ENCODE measurements at places on chromosomes 3 and 15. TPM values are rescaled to one million over a fixed set of nuclear protein-coding genes. Genes with fewer than 3 reads are reported as not detected.

DNA sequence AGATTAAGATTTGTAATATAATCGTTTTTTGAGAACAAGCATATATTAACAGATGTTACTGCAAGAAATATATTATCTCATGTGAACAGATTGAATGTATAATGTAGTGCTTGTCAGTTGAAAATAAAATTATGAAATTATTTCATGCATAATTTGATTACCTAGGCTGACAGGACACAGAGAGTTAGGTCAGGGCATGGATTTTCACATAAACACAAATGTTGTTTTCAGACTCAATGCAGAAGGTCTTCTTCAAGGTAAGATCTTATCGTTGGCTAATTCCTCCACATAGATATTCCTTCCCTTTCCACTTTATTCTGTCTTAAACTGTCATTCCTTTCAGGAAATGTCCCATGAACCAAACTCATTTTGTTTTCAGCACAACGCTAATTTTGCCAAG lies 20.1 kb upstream of the TM4SF1 start:
- no peaks in the 10 kb centered on the region for H3K27me3 ChIP-seq
- H3K4me1 ChIP-seq = peaks cover 50% of the 10 kb centered on the region
- DNase-seq = no peak
- H3K27ac ChIP-seq = no peak overlapping the region

DNA sequence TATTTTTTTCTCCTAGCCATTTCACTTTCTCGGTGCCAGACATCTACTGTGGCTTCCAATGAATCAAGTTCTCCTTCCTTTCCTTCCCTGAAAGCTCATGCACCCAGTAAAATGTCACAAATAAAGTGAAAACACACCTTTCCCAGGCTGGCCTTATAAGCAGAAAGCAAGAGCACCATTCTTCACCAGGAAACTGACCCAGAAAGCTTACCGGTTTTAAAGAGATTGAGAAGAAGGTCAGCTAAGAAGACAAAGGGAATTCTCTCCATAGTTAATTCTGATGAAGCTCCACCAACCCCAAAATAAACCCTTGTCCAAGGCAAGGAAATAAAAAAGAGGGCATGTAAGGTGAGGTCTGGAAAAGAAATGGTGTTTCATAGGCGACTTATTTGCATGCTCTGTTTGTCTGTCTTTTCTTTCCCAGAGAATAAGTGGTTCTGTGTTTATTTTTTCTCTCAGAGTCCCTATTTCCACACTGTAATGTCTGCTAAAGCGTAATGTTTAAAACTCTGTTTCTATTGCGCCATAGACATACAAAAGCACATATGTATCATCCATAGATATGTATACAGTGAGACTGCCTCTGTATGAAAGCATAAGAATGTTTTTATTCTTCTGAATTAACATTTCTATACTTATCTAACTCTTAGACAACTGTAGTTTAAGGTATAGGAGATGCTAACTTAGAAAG lies 2.8 kb downstream of the LSAMP start:
- H3K4me1 ChIP-seq = no peaks in the 10 kb centered on the region
- no peaks in the 10 kb centered on the region for H3K27me3 ChIP-seq
- H3K4me3 ChIP-seq = no peak overlapping the region

GRCh38 chr15:27422997-27423396 lies 452.0 kb downstream of the GABRG3 start:
- H3K4me1 ChIP-seq = no peaks in the 10 kb centered on the region
- H3K27ac ChIP-seq = no peak overlapping the region
- no peaks in the 10 kb centered on the region for H3K36me3 ChIP-seq
- H3K4me3 ChIP-seq = no peak overlapping the region

DNA sequence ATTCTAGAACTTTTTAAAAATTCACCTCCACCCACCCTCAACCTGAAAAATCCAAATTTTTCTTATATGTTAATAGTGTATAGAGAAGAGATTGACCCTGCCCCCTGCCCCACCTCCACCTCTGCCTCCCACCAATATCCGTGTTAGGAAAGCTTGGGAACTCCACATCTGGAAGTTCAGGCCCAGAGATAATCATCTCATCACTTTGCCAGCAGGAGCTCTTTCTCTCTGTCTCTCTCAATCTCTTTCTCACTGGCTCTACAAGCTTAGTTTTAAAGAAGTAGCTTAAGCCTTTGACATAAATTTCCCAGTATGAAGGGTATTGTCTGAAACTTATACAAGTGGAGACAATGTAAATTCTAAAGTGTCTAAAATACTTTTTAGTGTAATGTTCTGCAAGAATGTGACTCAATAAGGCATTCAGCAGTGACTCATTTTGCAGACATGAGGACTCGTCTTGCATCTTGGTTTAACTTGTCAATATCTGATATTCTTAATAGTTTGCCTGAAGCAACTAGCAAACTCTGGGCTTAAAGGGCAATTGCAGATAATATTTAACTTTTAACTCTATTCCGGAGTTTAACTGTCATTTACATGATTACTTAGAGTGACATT lies 299.8 kb upstream of the EPHA3 start:
- no peaks in the 10 kb centered on the region for H3K4me1 ChIP-seq
- H3K4me3 ChIP-seq = no peak overlapping the region
- DNase-seq = no peak
- no peaks in the 10 kb centered on the region for H3K27me3 ChIP-seq
- H3K36me3 ChIP-seq = no peaks in the 10 kb centered on the region

GRCh38 chr3:99871231-99872045 lies 53.8 kb downstream of the CMSS1 start:
- no peak for DNase-seq
- no peaks in the 10 kb centered on the region for H3K27me3 ChIP-seq
- H3K36me3 ChIP-seq = no peaks in the 10 kb centered on the region
- no peak overlapping the region for H3K4me3 ChIP-seq
- H3K4me1 ChIP-seq = peaks cover 46% of the 10 kb centered on the region

SERPINI2 gene
- not detected for total RNA-seq
